ENCODE measurements at places on chromosomes 3 and 15.

DNA sequence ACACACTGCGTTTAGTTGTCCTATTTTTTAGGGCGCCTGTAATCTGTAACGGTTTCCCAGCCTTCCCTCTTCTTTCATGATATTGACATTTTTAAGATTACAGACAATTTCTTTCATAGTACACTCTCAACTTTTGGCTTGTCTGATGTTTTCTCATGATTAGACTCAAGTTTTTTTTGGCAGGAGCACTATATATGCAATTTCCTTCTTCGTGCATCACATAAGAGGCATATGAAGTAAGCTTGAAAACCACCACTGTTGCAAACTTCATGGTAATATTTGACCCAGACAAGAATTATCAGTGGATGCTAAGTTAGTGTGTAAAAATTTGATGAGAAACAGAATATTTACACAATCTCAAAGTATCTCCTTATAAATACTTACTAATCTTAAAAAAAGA is 119.2 kb upstream of the CMC1 start:
- no peak for DNase-seq

- peak; percentile 59 for DNase-seq
Observed at GRCh38 chr15:43209059-43209824, 11.6 kb downstream of the EPB42 start.

GRCh38 chr3:112958811-112959560 is 15.9 kb downstream of the CD200R1 start:
- no peak for DNase-seq

DNA sequence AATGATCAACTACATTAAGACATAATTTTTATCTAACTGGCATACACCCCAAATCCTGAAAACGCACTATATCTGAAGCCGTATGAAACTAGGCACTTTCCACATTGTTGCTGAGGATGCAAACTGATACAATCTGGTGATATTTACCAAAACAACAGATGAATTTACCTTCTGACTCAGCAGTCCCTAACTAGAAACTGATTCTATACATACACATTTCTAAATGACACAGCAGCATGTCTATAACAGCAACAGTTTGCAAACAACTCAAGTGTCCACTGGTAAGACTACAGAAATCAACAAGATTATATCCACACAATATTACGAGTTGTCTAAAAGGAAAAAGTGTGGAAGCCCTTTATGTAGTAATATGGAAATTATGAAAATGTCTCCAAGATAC is 22.9 kb downstream of the SECISBP2L start:
- no peak for DNase-seq

GRCh38 chr15:58559904-58560588 is 128.3 kb downstream of the LIPC start:
- DNase-seq, result no peak

GRCh38 chr3:56590814-56591213 is 33.8 kb downstream of the CCDC66 start:
- no peak for DNase-seq

DNA sequence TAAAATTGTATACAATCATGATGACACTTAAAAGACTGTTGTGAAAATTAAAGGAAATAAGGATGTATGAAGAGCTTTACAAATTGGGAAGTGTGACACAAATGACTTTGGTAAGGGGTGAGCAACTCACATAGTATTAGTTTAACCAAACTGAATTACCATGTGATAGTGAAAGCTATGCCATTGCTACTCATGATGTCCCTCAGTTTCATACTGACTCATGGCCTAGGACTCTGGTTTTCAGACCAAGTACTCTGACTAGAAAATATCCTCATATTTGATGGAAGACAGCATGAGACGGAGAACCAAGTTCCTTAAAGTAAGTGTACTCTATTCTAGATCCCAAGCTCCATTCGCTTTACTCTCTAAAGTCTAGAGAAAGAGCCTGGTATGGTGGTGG is 203.2 kb upstream of the ICE2 start:
- no peak for DNase-seq

DNA sequence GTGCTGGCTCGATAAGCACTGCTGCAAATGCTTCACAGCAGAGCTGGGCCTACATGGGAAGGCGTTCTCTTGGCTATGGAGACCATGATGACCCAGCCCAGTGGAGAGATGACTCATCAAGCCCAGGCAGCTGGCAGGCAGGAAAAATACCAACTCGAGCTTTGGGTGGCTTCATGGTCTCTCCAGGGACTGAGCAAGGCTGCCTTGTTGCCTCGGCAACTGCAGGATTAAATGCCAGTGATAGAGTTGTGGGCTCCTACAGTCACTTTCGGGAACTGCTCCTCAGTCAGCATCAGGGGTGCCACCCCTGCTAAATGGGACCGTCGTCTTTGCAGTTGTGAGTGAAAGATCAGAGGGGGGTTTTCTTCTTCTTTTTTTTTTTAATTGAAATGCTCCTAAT is 54.6 kb upstream of the MYZAP start:
- DNase-seq, result no peak

GRCh38 chr15:22855791-22856190 is 17.3 kb downstream of the NIPA2 start:
- no peak for DNase-seq

DNA sequence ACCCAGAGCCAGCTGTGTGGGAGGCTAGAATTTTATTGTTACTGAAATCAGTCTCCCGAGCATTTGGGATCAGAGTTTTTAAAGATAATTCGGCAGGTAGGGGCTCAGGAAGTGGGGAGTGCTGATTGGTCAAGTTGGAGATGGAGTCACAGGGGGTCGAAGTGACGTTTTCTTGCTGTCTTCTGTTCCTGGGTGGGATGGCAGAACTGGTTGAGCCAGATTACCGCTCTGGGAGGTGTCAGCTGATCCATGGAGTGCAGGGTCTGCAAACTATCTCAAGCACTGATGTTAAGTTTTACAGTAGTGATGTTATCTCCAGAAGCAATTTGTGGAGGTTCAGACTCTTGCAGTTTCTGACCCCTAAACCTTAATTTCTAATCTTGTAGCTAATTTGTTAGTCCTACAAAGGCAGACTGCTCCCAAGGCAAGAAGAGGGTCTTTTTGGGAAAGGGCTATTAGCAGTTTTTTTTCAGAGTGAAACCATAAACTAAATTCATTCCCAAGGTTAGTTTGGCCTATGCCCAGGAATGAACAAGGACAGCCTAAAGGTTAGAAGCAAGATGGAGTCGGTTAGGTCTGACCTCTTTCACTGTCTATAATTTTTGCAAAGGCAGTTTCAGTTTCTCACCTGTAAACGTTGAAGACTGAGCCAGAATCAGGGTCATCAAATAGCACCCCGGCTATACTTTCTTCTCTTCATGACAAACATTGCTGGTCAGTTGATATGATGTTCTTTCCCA is 28.2 kb downstream of the FLNB start:
- peak; percentile 64 for DNase-seq

- no peak for DNase-seq
Observed at GRCh38 chr15:61309617-61310016, 80.5 kb upstream of the RORA start.

DNA sequence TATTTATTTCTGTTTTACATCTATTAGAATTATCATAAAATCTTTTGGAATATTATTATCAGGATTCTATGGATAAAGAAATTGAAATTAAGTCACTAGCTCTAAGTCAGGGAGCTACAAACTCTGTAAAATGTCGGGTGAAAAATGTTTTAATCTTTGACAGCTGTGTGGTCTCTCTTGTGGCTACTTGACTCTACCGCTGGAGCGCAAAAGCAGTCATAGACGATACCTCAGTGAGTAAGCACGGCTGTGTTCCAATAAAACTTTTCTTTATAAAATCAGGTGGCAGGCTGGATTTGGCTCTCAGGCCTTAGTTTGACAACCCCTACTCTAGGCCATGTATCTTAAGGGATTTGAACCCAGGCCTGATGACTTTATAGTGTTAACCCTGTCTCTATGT is 88.5 kb upstream of the PFN2 start:
- no peak for DNase-seq

DNA sequence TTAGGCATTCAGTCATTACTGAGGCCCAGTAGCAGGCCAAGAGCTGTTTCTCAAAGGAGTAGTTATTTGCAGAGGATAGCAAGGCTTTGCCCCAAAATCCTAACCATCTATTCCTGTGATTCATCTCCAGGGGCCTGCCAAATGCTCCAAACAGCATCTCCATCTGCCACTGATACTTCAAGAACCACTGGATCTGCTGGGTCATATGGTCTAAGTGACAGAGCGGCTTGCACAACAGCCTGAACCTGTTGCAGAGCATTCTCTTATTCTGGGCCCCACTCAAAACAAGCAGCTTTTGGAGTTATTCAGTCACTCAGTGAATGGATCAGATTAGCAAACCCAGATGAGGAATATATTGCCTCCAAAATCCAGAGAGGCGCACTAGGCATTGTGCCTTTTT is 68.8 kb upstream of the ALDH1A3 start:
- DNase-seq, result no peak

DNA sequence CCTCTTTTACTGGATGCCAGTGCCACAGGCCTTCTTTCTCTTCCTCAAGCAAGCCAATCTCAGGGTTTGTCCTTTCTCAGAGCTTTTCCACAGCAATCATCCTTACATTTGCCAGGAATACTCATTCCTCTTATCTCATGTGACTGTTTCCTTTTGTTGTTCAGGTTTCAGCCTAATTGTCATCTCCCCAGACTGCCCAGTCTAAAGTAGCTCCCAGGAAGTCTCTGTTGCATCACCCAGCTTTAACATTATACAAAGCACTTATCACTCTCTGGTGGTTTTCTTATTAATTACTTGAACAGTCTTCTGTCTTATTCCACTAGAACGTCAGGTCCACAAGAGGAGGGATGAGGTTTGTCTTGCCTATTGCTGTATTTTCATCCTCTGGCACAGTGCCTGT is 65.8 kb downstream of the CADPS start:
- no peak for DNase-seq

- no peak for DNase-seq
Observed at GRCh38 chr15:71874245-71874644, 63.9 kb downstream of the NR2E3 start.

DNA sequence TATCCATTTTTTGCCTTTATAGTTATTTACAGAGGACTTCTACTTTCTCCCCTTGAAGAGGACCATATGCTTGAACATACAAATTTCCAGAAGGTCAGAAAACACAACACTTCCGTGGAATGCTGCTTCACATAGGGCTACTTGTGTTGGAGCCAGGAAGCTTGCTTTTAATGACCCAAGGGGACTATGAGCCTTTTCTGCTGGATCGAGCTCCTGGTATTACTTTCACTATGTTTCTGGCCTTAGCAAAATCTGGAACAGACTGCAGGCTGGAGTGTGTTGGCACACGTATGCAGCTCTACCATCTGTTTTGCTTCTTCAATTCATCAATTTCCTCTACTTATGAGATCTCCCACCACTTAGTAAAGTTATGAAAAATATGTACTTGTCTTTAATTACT is 69.3 kb upstream of the CBLB start:
- DNase-seq, result no peak

DNA sequence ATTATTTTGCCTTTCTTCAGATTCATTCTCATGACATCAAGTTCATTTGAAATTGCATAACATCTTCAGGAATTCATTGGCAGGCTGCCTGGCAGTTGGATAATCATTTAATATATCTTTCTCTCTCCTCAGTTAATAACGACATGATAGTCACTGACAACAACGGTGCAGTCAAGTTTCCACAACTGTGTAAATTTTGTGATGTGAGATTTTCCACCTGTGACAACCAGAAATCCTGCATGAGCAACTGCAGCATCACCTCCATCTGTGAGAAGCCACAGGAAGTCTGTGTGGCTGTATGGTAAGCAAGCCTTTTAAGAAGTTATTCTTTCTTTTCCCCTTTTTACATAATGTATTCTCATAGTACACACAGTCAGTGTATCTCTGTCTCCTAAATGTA is 38.2 kb downstream of the TGFBR2 start:
- no peak for DNase-seq

GRCh38 chr15:25170781-25171110 is 216.0 kb downstream of the SNRPN start:
- no peak for DNase-seq

GRCh38 chr3:42562047-42562907 is 19.5 kb downstream of the SEC22C start:
- DNase-seq, result no peak

DNA sequence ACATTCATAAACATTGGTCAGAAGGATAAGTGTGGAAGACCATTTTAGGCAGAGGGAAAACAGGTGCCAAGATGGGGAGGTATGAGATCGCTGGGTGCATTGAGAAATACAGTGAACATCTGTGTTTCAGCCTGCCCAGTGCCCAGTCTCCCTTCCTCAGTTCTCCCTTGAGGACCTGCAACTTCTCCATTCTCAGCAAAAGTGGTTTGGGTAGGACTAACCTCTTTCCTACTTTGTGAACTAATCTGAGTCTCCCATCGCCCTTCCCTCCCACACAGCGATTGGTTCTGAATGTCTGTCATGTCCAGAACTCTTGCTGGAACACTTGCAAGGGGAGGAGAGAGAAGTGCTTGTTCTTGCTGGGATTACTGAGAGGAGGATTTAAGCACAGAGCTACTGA is 10.9 kb upstream of the CCNL1 start:
- no peak for DNase-seq

DNA sequence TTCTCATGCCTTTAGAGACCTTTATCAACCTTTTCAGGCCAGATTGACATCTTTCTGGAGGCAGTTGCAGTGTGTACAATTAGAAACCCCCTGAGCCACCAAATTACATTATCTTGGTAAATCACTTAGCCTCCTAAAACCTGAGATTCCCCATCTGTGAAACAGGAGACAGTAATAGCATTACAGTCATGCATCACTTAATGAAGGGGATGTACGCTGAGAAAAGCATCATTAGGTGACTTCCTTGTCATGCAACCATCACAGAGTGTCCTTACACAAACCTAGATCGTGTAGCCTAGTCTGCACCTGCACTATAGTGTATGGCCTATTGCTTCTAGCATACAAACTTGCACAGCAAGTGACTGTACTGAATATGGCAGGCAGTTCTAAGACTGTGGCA is 400.8 kb upstream of the CNTN3 start:
- DNase-seq, result no peak

DNA sequence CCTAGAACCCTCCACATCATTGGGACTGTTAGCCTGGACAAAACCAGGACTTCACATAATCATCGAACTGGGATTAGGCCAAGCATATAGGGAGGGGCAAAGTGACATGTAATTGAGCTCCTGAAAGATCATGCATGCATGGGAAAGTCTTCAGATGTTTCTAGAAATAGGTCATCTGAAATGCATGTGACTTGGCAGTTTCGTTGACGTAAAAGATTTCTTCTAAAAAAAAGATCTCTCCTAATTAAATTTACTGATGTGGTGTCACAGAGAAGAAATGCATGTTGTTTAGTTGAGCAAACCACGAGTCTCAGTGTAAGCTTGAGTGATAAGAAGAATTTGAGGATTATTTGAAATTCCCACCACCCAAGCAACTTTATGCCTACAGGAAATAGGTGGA is 70.0 kb upstream of the LIMD1 start:
- DNase-seq, result no peak

- DNase-seq, result no peak
Observed at GRCh38 chr15:94761574-94761973, 530.2 kb downstream of the MCTP2 start.

DNA sequence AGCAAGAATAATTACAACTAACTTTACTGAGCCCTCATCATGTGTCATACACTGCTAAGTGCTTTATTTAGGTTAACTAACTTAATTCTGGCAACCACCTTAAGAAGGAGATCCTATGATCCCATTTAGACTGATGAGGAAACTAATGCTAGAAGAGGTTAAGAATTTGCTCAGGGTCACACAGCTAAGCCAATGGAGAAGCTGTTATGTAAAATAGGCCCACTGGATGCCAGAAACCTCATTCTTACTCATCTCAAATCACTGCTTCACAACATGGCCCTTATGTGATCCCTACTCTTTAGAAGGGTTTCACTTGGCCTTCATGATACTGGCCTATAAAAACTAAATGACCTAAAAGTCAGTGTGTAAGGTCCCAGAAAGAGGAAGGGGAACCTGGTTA is 41.2 kb downstream of the IMPG2 start:
- DNase-seq, result no peak

Measured in Caco-2 (cell line).